ENCODE measurements at places on chromosomes 7 and 10.

DNA sequence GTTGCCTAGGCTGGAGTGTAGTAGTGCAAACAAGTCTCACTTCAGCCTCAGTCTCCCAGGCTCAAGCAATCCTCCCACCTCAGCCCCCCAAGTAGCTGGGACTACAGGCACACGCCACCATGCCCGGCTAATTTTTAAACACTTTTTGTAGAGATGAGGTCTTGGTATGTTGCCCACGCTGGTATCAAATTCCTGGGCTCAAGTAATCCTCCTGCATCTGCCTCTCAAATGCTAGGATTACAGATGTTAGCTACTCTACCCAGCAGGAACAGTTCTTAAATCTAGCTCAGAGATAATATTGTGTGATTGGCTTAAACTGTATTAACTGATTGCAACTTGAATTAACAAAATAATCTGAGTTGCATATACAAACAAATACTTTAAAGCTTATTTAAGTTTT is 82.9 kb downstream of the CDK14 start:
- no peak for DNase-seq

GRCh38 chr10:43282881-43283280 is 16.0 kb upstream of the RASGEF1A start:
- DNase-seq: no peak

- no peak for DNase-seq
Measured at GRCh38 chr10:101152316-101152715, 21.2 kb downstream of the TLX1 start.

- no peak for DNase-seq
Measured at GRCh38 chr10:3180355-3181025, 7.9 kb upstream of the PITRM1 start.

DNA sequence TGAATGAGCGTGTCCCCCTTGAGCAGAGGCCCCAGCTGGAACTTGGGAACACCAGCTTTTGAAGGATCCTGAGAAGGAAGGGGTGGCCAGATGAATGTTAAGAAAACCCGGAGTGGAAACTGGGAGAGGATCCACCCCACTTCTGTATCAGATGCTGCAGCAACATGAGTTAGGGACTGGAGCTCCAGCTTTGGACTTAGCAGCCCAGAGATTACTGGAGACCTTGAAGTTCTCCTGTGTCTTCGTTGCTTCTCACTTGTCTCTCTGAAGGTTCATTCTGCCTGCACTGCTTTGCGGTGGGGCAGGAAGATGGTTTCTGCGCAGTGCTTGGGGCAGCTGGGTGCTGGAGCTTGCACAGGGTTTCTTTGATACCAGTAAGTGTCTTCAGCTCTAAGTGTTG is 9.3 kb downstream of the TMEM248 start:
- DNase-seq: no peak

DNA sequence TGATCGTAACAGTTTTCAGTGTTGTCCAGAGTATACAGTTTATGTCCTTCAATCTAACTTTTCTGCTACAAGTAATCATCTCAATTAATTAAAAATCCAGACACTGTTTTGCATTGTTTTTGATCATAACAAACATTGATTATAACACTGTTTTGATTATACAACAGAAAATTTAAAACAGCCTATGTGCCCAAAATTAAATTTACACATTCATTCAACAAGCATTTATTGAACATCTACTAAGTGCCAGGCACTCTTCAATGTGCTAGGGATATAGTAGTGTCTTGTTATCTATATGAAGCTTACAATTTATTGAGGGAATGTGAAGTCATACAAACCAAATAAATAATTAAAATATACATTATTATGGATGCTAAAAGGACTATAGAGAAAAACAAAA is 10.6 kb downstream of the ELAPOR2 start:
- DNase-seq: no peak

DNA sequence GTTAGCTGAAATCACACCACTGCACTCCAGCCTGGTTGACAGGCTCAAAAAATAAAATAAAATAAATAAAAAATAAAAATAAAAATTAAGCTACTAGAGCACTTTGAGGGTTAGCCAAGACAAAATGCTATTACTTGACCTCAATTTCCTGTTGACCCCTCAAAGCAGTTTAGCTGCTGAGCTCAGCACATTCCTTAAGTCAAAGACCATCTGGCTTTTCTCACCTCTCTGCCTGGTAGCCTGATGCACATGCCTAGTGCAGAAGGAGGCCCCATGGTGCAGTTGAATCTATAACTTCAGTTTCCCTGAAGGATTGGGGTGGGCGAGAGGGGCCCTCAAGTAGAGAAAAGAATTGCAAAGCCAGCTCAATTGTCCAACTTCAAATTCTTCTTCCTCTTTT is 211.1 kb upstream of the GALNT17 start:
- no peak for DNase-seq

DNA sequence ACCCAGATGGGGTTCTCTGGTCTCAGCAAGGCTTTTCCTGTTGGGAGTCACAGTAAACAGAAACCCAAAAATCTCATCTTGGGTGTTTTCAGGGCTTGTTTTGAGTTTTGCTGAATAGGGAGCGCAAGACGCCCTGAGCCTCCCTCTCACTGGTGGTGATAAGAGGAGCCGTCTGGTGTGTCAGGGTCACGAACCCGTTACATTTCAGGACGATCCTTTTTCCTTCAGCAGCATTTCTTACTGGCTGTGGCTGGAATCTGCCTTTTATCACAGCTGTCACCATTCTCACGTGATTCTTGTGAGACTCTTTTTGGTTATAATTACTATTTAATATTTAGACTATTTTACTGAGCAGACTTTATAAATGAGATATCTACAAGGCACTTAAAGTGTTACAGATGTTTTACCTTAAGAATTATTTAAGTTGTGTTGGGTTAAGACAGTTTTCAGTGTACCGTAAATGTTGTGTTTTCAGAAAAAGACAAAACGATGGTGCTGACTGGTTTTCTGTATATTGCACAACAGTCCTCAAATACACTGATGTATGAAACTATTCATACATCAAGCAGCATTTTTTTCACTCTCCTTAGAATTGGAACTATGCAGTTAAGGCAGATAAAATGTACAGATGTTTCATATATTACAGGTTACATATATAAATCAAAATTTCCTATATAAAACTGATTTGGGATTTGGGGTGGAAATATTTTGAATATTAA is 2.2 kb upstream of the GET4 start:
- DNase-seq: no peak

GRCh38 chr10:28652703-28653102 is 24.6 kb upstream of the BAMBI start:
- DNase-seq: no peak

DNA sequence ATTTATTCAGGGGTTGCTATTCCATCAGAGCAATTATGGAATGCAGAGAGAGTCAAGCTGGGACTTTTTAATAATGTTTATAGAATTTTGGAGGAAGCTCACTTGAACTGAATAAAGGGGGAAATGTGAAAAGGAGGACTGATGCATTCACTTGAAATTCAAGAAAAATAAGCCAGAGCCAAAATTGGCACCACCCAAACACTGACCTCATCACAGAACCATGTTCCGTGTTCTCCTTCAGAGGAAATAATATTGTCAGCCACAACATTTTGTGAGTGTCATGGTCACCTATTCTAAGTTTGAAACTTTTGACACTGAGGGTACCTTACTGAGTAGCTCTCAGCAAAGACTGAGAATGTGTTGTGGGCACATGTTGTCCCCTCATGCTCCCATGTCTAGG is 207.0 kb downstream of the ANK3 start:
- DNase-seq: peak; percentile 36

DNA sequence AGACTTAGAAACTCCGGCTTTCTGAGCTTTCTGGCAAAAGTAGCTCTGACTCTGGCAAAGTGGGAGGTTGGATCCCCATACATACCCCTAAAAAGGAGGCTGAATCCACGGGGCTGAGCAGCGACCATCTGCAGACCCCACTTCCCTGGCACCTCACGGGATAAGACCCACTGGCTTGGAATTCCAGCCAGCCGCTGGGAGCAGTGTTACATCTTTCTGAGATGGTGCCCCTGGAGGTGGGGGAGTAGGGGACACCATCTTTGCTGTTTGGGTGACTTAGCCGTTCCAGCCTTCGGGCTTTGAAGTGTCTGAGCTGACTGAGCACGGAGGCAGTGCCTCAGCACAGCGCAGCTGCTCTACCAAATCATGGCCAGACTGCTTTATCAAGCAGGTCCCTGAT is 45.0 kb upstream of the GRM3 start:
- no peak for DNase-seq

- DNase-seq: peak; percentile 78
Measured at GRCh38 chr7:98168181-98168903, 42.9 kb upstream of the BHLHA15 start.
